Activated CD4-positive, alpha-beta T cell treated with anti-CD3 and anti-CD28 coated beads, Interleukin-2, Interleukin-4, amounts not matched to agents 100 ng/mL and 50 ng/mL, durations not matched to agents 16 hours and 8 hours (primary cell): ENCODE measurements at places on chromosomes 13 and 19.

DNA sequence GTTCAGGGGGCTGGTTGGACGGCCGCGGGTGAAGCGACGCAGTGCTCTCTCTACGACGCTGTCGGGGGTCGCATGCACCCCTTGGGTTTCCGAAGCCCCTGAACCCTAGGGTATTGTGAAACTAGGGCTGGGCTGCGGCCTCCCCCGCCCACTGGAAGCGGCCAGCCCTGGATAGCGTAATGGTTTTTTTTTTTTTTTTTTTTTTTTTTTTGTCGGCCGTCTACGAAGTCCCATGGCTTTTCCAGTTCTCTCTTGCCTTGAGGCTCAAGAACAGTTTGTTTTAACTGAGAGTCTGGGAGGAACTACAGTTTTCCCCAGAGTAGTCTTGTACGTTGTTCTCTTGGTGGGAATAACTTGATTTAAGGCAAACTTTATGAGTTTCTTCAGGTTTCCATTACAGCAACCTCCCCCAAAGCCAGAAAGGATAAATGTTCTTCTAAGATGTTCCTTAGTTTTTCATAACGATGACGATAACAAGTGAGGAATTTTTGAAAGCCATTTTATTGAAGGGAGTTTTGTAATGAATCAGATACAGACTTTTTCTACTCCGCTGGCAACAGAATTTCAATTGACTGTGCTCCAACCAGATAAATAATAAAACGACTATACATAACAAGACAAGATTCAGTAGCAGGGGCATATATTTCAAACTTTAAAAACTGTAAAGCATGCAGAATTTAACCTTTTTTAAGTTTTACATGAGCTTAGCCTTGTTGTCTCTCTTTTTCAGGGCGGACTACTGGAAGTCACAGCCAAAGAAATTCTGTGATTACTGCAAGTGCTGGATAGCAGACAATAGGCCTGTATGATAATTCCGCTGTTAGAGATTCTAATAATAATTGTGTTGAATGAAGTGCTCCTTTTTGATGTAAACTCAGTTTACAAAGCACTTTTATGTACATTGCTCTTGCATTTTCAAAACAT lies 867 bp downstream of the WBP4 start:
- no peak for DNase-seq

DNA sequence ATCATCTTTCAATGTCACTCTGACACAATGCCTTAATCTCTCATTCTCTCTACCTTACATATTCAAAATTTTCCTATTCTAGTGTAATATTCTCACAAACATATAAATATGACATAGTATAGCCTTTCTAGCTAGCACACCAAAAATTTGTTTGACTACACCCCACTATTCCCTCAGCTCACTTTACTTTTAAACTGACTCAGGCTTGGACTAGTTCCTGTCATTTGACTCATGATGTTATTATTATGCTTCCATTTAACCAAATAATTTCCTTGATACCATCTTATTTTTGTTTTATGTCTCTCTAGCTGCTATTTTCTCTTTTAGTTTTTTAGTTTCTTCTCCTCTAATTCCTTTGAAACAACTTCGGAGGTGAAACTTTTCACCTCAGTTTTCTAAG lies 1745.6 kb upstream of the PCDH20 start:
- no peak for DNase-seq

DNA sequence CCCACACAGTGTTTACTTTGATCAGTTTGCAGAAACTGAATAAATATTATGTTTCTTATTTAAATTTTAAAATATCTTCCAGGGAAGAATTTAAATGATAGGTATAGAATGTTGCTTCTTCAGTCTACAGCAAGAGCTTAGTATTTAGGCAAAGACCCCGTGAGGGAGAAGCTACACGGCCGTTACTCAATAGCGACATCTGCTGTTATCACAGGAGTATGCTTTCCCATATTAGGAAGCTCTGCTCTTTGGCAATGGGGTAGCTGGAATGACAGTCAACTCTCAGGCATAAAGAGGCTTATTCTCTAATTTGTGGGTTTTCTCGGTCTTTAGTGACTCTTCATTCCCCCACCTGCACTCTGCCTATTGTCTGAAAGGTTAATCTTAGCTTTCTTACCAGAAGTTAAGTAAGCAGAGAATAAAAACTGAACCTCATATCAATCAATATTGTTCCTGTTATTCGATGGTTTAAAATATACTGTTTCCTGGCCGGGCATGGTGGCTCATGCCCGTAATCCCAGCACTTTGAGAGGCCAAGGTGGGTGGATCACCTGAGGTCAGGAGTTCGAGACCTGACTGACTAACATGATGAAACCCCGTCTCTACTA lies 13.2 kb upstream of the LHFPL6 start:
- peak; percentile 60 for DNase-seq

DNA sequence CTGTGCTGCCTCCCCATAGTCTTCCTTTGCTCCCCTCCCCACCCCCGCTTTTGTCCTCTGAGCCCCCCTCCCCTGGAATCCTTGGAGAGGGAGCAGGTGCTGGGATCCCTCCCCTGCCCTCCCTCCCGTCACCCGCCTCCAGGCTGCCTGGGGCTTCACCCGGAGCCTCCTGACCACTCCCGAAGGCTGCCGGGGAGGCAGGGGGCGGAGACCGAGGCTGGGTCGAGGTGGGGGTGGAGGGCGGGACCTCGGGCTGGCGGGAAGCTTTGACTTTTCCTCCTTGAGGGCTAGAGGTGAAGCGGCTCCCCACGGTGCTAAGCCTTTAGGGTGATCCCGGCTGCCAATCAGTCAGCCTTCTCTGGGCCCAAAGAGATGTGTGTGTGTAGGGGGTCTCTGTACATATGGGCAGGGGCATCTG lies 1.5 kb downstream of the KMT5C start:
- DNase-seq = peak; percentile 56

- DNase-seq = no peak
Measured at GRCh38 chr19:20367811-20368294, 197.7 kb downstream of the ZNF737 start.

DNA sequence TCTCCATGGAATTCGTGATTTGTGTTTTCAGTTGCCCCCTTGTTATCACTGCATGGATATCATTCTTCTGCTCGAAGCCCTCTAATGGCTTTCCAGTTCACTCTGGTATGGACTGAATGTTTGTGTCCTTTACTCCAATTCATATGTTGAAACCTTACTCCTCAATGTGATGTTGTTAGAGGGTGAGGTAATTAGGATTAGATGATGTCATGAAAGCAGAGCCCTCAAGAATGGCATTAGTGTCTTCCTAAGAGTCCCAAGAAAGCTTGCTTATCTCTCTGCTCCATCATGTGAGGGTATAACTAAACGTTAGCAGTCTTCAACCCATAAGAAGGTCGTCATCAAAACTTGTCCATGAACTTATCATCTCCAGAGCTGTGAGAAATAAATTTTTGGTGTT lies 1626.3 kb upstream of the MIR17HG start:
- no peak for DNase-seq

DNA sequence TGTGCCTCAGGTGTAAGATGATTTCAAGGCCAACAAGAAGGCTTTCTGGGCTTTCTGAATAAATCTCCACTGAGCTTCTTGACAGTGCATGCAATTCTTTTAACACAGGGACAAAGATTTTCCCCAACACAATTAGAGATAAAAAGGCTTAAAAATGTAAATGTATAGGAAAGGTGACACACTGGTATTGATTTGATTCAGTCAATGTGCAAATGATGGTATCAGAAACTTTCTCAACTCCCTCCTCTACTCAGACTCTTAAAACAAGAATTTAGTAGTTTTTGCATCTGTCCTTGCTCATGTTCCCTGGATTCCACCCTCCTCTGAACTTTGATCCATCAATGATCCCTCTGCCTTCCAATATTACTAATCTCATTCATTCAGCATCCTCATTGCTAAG lies 111.6 kb upstream of the FNDC3A start:
- DNase-seq = no peak

DNA sequence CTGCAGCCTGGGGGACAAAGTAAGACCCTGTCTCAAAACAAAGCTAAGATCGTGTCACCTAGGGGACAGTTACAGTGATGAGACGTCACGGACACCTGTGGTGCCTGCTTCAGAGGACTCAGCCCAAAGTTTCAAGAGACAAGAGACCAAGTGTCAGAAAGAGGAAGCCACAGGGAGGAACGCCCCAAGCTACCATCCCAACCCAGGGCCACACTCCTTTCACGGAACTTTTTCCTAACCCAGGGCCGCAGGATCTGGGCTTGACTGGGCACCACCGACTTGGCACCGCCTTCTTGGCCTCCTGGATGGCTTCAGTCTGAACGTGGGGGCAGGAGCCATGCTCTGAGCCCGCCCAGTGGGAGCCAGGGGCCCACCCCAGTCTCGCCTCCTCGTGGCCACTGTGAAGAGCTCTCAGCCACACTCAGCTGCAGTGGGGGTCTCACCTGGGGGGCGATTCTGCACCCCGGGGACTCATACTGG lies 8.5 kb downstream of the MOB3A start:
- DNase-seq = no peak

DNA sequence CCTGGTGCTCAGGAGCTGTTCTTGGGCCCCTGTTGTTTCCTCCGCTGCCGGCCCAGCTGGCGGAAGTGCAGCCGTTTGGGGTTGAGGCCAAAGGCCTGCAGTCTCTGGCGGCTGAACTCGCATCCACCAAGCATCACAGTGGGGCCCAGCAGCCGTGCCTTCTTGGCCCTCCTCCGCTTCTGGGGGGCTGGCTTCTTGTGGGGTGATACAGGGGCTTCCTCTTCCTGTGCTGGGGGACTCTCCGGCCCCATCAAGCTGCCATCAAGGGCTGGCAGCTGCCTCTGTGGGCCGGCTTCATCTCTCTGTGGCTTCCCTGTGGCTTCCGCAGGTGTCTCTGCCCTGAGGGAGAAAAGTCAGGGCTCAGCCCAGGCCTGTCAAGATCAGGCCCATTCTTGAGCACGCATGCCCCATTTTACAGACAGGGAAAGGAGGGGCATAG lies 10.3 kb downstream of the ATG4D start:
- DNase-seq = peak; percentile 60

GRCh38 chr19:48992581-48993174 lies 431 bp downstream of the GYS1 start:
- DNase-seq = no peak

- DNase-seq = no peak
Measured at GRCh38 chr13:40624383-40624782, 42.1 kb downstream of the FOXO1 start.

DNA sequence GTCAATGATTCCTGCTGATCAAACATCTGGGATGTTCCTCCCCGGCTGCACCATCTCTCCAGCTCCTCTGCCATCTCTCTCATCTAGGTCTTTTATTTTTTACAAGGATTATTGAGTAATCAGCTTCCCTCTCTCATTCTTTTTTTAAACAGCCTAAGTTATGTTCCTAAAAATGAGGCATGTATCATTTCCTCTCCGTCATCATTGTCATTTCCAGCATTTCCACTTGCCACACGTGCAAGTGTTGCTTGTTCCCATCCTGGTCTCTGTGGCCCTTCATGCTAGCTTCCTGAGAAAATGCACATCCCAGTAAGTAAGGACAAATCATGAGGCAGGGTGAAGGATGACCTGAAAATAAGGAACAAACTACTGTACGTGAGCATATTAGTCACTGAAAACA lies 102.7 kb upstream of the POSTN start:
- no peak for DNase-seq

DNA sequence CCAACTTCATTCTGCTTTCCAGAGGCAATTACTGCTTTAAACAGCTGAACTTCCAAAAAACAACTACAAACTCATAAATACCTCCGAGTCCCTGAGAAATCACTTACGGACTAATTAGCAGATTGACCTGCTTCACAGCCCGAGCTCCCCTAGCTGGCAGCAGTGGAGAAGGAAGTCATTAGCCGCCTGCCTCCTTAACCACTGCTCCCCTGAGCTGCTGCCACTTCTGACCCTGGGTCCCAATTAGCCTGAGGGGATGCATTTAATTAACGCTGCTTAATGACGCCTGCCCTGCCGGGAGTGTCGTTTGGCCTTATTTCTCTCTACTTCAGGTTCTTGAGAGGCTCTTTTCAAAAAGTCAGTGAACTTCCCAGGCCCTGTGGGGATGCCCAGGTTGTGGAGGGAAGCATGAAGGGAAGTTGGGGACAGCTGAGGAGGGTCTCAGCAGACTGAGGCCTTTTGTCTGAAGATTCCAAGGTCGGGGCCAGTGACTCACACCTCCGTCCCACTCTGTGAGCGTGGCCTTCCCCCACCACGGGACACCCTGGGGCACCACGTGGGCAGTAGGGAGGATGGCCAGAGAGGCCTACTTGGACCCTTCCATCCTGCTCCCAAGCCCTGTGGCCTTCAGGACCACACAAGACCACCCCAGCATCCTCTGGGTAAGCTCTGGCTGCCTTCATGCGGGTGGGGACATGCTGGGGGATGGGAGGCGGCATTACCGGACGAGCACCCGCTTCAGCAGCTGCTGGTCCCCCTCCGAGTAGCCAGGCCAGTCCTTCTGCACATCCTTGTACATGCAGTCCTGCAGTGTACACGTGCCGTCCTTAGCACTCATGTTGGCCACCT lies 19.8 kb upstream of the ISYNA1 start:
- no peak for DNase-seq

DNA sequence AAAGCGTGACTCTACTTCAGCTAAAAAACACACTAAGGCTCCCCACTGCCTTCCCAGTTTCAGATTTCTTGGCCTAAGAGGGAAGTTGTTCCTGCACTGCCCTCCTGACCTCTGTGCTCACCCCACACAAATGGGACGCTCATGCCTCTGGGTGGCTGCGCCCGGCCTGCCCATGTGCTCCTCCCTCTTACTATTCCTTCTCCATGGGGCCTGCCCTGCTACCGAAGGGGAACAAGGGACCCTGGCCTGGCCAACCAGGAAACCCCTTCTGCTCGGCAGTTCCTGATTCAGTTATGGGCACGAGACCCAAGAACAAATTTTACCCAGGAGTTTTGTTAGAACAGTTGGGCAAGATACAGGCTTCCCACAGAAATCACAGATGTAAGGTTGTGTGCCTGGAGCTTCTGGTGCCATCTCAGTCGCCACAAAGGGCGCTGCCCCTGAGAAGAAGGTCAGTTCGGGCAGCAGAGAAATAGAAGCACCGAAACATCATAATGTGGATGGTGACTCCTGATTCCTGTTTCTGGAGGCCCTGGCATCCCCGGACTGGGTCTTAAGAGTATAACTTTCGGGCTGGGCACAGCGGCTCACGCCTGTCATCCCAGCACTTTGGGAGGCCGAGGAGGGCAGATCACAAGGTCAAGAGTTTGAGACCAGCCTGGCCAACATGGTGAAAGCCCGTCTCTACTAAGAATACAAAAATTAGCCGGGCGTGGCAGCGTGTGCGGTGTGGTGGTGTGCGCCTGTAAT lies 5.4 kb upstream of the PLPP2 start:
- no peak for DNase-seq

DNA sequence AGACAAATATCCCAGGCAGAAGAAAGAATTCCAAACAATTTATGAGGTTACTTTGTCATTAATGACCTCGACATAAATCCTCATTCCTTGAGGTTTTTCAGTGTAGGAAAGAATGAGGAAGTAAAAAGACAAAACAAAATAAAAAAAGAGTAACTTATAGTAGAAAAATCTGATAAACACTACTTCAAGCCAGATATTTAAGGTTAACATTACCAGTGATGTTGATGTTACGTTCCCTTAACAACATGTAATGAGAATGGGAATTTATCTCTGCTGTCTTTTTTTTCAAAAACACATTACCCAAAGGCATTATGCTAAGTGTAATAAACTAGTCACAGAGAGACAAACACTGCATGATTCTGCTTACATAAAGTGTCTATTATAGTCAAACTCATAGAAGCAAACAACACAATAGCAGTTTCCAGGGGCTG lies 935.1 kb downstream of the SLITRK1 start:
- no peak for DNase-seq

- no peak for DNase-seq
Measured at GRCh38 chr19:13077240-13077639, 25.4 kb downstream of the LYL1 start.
